ENCODE measurements at places on chromosomes 7 and 10.

DNA sequence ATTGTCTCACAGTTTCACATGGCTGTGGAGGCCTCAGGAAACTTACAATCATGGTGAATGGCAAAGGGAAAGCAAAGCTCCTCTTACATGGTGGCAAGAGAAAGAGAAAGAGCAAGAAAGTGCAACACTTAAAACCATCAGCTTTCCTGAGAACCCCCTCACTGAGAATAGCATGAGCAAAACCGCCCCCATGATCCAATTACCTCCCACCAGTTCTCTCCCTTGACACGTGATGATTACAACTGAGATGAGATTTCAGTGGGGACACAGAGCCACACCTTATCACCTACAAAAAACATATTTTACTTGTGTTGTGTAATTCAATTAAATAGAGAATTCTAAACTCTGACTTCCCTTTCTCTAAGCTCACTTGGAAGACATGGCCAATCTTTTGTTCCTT is 80.2 kb downstream of the SEMA3C start:
- no peak for DNase-seq

DNA sequence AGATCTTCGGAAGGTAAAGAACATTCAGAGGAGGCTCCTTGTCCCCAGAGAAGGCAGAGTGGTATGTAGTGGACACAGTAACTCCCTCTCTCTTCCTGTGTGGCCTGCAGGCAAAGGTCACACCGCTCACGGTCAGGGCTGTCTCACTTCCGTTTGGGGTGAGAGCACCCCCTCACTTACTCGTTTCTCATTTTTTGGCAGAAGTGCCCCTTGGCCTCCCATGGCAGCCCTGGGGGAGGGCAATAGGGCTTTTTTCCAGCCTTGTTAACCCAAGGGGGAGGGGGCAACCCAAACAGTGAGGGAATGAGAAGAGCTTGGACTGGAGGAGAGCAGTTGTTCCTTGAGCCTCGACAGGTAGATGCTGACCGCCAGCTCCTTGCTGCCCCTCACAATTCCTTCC is 31.8 kb upstream of the SRGN start:
- DNase-seq: no peak

DNA sequence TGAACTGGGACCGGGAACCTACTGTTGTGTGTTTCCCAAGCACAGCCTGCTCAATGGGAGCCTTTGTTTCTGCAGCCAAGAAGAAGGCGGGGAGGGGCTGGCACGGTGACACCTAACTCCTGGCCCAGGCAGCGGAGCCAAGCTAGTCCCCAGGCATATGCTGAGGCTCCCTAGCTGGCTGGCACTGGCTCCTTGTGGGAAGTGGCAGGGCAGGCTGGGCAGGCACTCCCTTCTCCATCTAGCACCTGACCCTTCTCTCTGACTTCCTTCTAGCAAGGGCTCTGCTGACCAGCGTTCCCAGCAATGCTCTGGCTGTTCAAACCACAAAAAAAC is 325.0 kb downstream of the PLXNA4 start:
- no peak for DNase-seq

DNA sequence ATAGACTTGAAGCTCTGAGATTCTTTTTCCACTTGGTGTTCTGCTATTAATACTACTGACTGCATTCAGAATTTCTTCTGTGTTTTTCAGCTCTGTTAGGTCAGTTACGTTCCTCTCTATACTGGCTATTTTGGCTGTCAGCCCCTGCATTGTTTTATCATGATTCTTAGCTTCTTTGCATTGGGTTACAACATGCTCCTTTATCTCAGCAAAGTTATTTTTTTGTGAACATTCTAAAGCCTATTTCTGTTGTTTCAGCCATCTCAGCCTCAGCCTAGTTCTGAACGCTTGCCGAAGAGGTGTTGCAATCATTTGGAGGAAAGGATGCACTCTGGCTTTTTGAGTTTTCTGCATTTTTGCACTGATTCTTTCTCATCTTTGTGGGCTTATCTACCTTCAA is 201.5 kb upstream of the GNAI1 start:
- DNase-seq: no peak

DNA sequence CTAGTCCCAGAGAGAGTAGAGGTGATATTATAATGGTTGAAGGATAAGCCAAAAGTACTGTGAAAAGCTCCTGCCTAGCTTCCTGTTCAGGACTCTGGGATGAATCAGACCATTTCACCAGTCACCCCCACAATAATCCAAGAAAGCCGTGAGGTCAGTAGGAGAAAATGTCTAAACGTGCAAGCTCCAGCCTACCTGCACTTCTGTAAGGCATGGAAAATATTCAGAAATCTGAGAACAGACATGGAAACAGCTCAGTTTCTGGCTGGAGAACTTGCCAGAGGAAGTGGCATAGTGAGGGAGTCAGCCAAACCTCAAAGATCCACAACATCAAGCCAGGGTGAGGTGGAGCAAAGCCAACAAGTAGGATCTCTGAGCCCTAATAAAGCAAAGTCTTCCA is 58.2 kb downstream of the ELAPOR2 start:
- DNase-seq: no peak

GRCh38 chr7:65339257-65339656 is 34.4 kb upstream of the ZNF92 start:
- DNase-seq: no peak

GRCh38 chr10:114970515-114970914 is 32.5 kb downstream of the TRUB1 start:
- no peak for DNase-seq

- DNase-seq: no peak
Observed at GRCh38 chr7:7236041-7236440, 53.7 kb downstream of the C1GALT1 start.

DNA sequence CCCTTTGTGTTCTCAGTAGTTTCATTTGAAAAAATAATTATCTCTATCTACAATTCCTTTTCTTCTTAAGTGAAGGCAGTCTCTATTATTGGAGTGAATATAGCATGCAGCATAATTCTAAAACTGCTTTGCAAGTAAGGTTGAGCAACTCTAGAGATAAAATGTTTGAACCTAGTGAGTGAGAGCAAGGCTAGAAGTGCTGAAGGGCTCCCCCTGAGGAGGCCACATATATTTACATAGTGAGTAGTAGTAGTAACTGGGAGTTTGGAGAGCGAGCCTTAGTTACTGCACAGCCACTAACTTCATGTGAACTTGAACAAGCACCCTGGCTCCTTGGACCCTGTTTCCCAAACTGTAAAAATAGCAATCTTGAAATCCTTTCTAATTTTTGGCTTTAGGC is 141.5 kb upstream of the DKK1 start:
- DNase-seq: no peak

DNA sequence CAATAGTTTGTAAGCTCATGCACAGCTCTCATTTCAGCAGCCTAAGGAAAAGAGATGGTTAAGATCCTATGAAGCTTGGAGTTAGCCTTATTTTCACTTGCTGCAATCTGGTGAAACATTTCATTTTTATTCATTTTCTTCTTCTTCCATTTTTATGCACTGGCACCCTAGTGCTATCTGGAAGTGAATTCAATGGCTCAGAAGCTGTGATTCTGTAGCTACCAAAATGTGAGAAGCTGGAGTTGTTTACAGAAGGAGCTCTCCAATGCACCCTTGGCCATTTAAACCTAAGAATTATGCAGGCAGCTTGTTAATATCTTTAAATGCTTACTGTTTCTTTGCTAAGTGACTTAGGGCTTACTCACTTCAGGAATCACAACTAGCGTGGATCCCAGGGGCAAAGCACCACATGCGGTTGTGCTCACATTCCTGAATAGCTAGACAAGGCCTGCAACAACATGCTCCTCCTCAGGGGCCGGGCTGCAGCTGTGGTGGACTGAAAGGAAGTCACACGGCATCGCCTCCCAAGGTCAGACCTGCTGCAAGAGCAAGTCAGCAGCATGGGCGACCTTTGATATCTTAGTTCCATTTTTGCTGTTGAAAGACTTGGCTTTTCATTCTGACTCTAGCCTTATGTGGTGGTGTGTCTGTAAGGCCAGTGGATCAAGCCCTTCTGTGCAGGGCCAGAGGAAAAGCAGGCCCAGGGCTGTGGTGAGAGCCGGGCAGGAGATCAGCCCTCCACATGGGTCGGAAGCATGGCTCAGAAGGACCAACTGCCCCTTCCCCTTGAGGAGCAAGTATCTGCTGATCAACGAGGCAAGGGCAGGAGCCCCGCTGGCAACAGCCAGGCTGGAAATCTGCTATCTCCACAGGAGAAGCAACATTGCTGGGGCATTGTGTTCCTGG is 91.9 kb upstream of the MBL2 start:
- DNase-seq: no peak

- DNase-seq: no peak
Observed at GRCh38 chr10:30491916-30492515, 58.0 kb downstream of the MAP3K8 start.

- DNase-seq: no peak
Observed at GRCh38 chr7:34806831-34807230, 148.8 kb downstream of the NPSR1 start.

DNA sequence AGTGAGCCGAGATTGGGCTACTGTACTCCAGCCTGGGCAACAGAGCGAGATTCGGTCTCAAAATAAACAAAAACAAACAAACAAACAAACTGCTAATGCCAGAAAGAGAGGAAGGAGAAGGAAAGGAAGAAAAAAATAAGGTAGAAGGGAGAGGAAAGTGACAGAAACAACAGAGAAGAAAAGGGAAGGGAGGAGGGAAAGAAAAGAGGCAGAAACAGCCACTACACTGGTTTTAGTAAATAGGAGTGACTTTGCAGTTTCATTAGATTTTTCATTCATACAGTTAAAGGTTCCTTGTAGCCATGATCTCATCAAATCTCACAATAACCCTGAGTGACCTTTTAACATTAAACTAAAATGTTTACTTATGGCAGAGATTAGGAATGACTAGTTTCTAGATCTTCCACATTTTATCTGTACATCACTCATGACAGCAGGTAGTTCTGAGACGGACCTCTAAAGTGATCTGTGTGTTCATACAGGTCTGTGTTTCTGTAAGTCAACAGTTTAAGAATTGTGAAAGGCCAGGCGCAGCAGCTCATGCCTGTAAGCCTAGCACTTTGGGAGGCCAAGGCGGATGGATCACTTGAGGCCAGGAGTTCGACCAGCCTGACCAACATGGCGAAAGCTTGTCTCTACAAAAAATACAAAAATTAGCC is 191.3 kb upstream of the KLF14 start:
- DNase-seq: no peak

- DNase-seq: no peak
Observed at GRCh38 chr10:118342638-118343020, 505 bp upstream of the FAM204A start.

DNA sequence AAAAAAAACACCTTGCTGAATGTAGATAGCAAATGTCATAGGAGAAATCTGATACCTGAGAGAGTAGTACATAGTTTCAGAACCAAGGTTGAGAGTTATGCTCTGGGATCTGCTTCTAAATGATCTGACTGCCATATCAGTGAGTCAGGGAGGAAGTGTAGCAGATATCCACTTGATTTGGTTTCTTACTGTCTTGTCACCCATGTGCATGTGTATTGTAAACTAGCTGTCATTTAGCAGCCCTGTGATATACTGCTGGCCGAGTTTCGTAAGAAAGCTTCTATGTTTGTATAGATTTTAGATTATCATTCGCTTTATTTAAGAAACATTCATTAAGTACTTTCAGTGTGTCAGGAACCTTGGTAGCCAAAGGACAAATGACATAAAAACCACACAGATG is 42.0 kb downstream of the SP4 start:
- DNase-seq: no peak

DNA sequence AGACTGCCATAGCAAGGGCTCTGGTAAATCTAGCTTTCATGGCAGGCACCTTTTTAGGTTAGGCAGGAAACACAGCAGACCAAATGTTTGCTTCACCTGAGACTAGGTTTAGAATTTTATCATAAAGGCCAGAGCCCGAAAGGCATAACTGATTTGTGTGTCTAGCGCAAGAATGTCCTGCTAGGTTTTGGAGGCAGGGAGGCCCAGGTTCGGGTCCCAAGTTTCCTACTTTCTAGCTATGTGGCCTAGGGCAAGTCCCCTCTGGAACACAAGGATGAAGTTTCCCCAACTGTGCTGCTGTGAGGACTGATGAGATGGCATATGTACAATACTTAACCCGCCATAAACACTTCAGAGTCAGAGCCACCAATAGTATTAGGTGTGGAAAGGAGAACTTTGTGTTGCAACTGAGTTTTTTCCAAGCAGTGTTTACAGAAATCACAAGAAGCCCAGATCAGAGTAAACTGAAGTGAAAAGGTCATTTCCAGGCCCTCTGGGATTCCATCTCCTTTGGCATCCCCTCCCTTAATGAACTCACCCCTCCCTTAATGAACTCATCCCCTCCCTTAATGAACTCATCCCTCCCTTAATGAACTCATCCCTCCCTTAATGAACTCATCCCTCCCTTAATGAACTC is 244.9 kb downstream of the SKAP2 start:
- DNase-seq: no peak

- DNase-seq: no peak
Observed at GRCh38 chr7:159231017-159231416, 86.3 kb upstream of the VIPR2 start.

DNA sequence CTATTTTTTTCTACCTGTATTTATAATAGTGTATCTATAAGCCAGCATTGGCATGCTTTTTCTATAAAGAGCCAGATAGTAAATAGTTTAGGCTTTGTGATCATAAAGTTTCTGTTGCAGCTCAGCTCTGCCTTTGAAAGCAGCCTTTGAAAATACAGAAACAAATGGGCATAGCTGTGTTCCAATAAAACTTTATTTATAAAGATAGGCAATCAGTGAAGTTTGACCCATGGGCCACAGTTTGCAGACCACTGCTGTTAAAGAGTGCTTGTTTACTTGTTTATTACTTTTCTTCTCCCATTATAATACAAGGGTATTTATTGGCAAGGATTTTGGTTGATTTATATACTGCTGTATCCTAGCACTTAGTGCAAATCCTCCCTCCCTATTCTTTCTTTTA is 72.5 kb downstream of the SRI start:
- no peak for DNase-seq

DNA sequence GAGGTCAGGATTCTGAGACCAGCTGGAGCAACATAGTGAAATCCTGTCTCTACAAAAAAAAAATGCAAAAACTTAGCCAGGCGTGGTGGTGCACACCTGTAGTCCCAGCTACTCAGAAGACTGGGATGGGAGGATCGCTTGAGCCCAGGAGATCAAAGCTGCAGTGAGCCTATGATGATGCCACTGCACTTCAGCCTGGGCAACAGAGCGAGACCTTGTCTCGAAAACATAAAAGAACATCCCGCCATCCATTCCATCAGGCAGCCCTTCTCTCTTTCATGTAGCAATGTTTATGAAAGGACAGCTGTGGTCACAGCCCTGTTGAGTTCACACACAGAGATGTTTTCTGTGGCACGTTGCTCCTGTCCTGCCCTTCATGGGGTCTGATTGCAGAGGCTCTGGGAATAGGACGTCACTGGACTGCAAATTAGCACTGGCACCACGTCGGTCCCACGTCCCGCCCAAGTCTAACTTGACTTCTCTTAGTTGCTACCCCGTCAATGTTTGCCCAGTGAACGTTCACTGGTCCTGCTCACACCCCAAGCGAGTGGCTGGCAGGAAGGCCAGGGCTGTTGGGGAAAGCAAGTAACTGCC is 64.5 kb upstream of the MYL10 start:
- DNase-seq: no peak

DNA sequence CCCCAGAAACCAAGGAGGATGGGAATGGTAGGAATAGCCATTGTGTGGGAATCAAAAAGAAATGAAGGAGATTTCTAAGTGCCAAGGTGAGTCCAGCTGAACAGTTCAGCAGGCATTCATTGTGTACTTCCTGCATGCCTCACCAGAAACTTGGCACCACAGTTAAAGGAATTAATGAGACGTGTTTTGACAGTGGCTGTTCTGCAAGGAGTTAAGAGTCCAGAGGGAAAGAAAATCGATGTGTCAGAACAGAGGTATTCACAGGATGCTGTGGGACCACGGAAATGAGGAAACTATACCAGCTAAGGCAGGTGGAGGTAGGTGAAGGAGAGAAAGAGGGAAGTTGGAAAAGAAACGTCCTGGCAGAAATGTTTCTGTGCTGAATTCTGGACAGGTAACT is 78.1 kb downstream of the PRKCQ start:
- DNase-seq: no peak
